Activated T-helper 17 cell treated with anti-CD3 and anti-CD28 coated beads, Interleukin-2, amount 50 U/mL, for 72 hours (primary cell): ENCODE measurements at places on chromosomes 6 and 20.

GRCh38 chr6:81128671-81129070, 623.8 kb downstream of the TENT5A start:
- ATAC-seq = no peak

DNA sequence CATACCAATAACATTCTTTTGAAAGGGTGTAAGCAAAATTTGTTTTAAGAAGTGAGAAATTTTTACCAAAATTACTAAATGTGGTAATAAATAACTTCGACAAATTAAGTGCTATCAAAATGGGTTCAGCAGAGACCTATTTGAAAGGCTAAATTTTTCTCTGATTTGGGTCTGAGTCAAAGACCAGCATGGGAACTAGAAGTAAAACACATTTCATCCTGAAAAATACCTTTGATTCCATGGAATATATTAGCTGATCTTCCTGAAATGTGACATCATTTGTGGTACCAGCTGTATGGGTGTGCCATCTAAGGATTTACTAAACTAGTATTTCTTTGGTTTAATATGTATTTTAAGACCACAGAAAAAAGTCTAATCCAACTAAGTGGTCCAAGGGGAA, 63.6 kb downstream of the BLOC1S5 start:
- ATAC-seq = no peak

GRCh38 chr6:131802347-131802746, 5.5 kb upstream of the ENPP1 start:
- peak; percentile 79 for ATAC-seq

- no peak for ATAC-seq
Observed at GRCh38 chr6:95973976-95974375, 41.8 kb upstream of the FUT9 start.

DNA sequence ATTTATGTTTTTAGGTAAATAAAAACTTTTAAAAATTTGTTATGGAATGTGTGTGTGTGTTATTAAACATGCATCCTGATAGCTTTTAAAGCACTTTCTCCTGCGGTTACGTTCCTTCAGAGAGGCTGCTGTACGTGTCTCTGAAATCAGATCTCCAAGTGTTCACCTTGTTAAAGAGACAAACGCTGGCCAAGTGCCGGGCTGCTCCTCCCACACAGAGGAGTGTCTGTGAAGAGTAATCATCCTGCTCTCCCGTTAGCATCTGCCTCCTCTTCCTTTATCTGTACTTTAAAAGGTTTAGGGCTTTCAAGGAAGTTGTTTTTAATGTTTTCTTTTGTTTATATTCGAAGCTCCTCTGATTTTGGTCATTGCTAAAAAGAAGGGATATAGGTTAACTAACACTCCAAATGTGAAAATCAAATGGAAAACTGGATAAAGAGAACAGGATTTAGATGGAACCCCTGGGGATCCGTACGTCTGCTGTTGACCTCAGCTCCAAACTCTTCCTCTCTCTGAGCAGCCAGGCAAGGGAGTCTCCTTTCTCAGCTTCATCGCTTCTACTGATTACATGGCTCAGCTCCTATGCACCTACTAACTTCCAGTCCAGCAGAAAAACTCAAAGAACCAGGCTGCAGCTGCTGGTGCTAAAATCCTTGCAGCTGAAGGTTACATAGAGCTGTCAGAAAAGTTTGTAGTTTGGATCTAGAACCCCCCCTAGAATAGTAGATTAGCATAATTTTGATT, 20.0 kb downstream of the IRF4 start:
- ATAC-seq = peak; percentile 22

DNA sequence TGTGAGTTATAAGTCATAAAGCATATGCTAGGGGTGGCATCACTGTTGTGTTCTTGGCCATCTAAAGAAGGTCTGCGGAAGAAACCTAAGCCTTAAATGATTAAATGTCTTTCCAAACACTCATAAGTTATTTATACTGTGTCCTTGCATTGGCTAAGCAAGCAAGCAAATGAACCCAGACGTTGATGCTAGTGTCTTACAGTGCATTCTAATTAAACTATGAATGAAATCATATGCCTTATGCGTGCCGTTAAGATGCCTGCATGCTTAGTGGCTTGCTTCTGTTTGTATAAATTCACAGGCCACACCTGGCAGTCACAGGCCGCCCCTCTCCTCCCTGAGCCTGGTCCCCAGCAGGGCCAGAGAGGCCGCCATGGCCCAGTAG, 49.9 kb downstream of the RIN2 start:
- no peak for ATAC-seq

DNA sequence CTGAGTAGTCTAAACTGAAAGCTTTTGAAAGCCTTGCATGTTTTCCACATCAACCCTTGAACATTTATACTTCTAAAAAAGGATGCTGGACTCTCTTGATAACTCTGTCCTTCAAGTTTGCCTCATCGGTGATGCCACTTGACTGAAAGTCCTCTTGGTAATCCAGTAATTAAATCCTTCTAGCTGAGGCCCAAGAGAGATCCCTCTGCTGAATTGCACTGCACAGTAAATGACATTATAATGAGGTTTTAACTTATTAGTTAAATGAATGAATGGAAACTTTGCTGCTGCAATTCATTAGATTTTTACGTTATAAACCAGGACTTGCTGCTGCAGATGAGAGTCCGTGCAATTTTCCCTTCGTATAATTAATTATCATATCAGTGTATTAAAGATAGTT, 363.9 kb upstream of the FLRT3 start:
- ATAC-seq = no peak

DNA sequence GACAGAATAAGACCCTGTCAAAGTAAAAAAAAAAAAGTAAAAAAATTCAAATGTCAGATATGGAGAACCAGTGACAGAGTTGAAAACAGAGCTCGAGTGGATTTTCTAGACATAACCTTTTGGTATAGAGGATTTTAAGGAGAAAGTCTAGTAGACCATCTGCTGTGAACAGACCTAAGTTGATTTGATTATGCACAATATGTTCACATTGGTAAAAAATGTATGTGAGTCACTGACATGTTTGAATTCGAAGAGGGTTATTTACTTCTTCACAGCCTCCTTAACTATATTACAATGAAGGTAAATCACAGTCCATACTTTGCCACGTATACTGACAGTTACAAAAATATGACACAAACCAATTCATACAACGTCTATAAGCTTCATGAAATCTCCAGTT, 7.4 kb downstream of the TINAG start:
- no peak for ATAC-seq

DNA sequence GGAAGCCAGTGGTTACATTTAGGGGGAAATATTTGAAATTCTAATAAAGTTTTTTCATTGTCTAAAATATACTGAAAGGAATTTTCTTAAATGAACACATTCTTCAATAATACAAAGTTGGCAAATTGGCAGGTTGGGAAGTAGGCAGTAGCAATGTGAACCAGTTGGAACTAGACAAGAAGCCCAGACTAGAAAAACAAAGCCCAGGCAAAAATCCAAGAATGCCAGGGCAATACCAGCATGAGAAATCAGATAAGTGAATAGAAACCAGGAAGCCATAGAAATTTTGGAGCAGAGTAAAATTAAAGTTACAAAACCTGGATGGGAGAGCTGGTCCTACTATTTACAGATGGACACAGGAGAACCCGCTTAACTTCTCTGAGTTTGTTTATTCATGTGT, 52.2 kb downstream of the TPBG start:
- no peak for ATAC-seq

DNA sequence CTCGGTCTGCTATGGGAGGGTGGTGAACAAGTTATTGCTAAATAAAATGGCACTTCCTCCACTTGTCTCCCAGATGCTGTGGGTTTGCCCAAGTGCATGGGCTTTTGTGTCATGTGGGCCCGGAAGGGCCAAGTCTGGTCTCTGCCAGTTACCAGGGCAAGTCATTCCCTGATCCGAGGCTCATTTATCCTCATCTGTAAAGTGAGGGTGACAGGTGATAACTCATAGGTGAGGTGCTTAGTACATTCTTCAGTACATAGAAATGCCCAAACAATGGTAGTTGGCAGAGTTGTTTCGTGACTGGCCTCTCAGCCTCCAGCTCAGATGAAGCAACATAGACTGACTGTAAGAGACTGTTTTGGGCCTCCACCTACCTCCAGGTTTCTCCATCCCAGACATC, 2.0 kb upstream of the MUCL3 start:
- no peak for ATAC-seq

DNA sequence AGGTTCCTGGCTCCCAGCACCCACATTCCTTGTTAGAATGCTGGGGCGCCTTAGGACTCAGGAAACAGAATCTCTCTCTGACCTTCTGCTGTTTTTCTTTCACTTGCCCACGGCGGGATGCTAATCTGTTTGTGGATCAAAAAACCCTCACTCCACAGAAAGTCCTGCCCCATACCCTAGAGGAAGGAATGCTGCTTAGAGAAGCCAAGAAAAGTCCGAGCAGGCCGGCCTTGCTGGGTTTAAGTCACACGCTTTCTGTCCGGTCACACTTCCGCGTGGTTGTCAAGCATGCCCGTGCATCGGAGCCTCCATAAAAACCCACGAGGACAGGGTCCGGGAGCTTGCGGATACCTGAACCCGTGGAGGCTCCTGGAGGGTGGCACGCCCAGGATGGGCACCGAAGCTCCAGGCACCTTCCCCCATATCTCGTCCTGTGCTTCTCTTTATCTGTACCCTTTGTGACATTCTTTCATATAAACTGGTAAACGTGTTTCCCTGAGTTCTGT, 223.1 kb downstream of the NRN1 start:
- no peak for ATAC-seq

GRCh38 chr6:97654674-97655073, 371.7 kb upstream of the MMS22L start:
- no peak for ATAC-seq

- no peak for ATAC-seq
Observed at GRCh38 chr6:137188855-137189254, 15.4 kb upstream of the IL22RA2 start.

GRCh38 chr20:5393218-5393870, 76.6 kb upstream of the PROKR2 start:
- no peak for ATAC-seq

GRCh38 chr20:17939622-17940223, 28.9 kb downstream of the SNX5 start:
- ATAC-seq = peak; percentile 15

- ATAC-seq = no peak
Observed at GRCh38 chr20:50367104-50367674, 143.0 kb upstream of the PTPN1 start.

GRCh38 chr6:53312355-53312754, 36.4 kb downstream of the ELOVL5 start:
- ATAC-seq = peak; percentile 48

GRCh38 chr20:35363190-35363589, 48.6 kb downstream of the UQCC1 start:
- ATAC-seq = no peak

DNA sequence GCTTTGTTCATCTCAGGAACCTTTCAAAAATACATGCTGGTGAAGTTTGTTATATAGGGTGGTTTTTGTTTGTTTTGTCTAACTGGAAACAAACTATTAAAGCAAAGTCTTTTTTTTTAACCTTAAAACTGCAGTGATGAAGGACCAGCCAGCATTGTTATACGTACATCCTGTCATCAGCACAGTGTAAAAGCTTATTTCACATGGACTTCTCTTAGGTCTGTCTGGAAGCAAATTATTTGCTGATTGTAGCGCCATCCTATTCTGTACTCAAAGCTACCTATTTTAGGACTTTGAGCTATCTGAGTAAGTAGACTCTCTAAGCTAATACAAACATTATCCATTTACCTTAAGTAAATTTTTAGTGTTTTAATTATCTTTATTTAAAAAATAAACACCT, 61.7 kb downstream of the SNX9 start:
- no peak for ATAC-seq

GRCh38 chr6:72810571-72811280, 188.9 kb downstream of the KCNQ5 start:
- no peak for ATAC-seq

GRCh38 chr20:25296094-25297093, 48.5 kb downstream of the PYGB start:
- peak; percentile 33 for ATAC-seq

- ATAC-seq = no peak
Observed at GRCh38 chr6:97591955-97592354, 308.9 kb upstream of the MMS22L start.

DNA sequence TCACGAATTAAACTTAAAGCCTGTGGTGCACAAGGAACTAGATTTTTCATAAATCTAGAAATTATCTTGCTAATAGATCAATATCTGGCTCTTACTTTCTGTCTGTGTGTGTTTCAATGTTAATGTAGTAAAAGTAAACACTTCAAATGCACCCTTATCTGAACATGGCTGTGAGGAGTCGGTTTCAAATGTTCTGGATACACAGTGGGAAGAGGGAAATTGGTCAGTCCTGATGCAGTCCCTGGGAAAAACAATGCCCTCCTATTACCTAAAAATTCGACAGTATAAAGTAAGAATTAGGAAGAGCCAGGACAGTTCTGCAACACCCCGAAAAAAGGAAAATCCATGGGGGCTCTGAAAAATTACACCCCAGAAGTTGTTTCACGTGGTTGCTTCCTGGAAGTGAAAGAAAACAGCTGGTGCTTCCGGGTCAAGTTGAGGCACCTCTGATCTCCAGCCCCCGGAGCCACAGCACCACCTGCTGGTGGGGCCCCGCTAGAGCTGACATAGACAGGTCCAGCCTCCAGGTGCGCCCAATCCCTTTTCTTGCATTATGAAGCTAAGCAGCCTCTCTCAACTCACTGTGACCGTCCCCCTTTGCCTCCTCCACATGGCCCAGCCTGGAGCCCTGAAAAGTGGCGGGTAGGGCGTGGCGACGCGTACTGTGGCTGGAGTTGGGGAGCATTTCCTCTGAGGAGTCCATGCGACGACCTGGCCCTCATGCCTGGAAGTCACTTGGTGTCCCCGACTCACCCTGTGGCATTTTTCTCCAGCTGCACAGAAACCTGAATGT, 8.3 kb downstream of the SEMG2 start:
- peak; percentile 64 for ATAC-seq

DNA sequence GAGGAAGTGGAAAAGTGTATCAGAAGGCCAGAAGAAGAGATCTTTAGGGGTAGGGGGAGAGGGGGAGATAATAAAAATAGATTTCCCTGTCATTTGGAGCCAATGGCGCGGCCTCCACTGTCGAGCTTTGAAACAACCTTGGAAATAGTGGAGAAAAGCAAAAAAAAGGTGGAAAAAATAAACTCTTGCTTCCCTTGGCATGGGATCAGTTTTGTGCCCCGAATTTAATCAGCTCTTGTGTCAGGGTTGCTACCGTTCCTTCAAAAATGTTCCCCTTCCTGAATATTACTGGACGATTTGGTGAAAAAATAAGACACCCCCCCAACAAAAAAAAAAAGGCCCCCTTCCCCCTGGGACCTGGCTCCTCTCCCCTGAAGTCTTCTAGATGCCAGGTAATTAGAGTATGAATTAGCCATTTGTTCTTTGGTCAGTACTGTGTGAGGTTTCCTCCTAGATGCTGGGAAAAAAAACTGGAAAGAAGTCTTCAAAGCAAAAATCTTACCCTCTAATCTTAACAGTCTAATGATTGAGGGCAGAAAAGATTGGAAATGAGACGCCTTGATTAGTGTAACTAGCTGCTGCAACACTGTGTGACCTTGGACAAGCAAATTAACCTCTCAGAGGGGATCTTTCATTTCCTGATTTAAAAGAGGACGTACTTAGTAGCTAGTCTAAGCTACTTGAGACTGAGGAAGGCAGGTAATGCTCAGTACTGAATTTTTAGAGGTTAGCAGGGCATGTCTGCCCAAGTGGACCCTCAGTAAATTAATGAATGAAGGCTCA, 872 bp upstream of the RBM39 start:
- ATAC-seq = no peak
